ENCODE measurements at places on chromosomes 2 and 18.

- DNase-seq: peak; percentile 0
These were observed 98.2 kb upstream of the HNMT start for GRCh38 chr2:137865954-137866540.

GRCh38 chr2:226813148-226813701 lies 13.6 kb upstream of the IRS1 start:
- no peak for DNase-seq

GRCh38 chr2:109128048-109128615 lies 873 bp upstream of the SH3RF3 start:
- DNase-seq: peak; percentile 35

DNA sequence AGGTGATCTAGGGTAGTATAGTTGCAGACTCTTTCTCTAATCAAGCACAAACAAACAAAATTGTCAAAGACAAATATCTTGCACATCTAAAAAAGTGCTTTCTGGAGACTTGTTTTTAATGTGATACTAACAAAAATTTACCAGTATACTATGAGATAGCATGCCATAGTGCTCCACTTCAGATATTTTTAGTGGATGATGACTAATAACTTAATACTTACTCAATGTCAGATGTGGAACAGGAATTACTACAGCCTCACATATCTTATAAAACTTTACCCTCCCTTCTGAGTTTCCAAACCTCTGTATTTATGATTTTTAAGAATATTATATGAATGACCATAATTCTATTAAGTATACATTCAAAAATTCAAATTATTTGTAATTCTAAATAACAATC lies 1162.0 kb upstream of the SLC39A10 start:
- no peak for DNase-seq

- no peak for DNase-seq
These were observed 28.1 kb downstream of the CCDC68 start for GRCh38 chr18:54931152-54931551.

DNA sequence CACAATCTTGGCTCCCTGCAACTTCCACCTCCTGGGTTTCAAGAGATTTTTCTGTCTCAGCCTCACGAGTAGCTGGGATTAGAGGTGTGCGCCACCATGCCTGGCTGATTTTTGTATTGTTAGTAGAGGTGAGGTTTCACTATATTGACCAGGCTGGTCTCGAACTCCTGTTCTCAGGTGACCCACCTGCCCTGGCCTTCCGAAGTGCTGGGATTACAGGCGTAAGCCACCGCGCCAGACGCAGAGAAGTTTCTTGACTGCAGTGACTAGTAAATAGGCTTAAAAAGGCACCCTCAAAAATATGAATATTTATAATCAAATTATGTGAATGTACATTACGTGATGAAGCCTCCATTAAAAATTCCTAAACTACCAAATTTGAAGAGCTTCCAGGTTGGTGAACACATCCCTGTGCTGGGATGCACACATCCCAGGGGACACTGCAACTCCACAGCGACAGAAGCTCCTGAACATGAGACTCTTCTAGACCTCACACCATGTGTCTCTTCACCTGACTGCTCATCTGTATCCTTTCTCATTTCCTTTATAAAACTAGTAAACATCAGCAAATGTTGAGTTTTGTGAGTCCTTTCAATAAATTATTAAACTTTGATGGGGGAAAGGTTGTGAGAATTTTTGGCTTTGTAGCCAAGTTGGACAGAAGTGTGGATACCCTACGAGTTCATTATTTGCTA lies 203.3 kb upstream of the SPOPL start:
- no peak for DNase-seq

DNA sequence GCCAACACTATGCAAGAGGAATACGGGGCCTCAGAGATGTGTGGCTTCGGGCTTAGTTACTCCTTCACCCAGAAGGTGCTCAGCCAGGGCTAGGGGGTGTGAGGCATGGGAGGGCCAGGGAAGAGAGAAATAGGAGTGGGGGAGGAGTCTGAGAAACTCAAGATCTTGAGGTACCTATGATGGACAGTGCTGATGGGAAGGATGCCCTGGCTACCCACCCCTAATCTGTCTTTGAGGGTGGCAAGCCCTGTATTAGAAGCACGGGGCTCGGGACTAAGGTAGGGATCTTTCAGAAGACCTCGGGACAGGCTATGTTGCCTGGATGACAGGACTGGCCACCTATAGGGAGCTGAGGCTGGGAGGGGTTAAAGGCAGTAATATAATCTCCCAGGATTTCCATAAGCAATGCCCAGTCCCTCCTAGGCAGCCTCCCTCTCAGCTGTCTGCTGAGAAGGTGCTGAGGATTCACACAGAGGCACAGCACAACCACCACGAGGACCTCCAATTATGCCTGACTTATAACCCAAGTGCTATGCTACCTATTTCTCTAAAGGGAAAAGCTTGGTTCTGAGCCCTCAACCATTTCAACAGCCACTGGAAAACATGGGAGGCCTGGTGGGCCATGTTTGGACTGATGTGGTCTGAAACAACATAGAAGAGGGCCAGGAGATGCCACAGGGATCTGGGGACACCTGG lies 23.3 kb downstream of the MTHFD2 start:
- no peak for DNase-seq

DNA sequence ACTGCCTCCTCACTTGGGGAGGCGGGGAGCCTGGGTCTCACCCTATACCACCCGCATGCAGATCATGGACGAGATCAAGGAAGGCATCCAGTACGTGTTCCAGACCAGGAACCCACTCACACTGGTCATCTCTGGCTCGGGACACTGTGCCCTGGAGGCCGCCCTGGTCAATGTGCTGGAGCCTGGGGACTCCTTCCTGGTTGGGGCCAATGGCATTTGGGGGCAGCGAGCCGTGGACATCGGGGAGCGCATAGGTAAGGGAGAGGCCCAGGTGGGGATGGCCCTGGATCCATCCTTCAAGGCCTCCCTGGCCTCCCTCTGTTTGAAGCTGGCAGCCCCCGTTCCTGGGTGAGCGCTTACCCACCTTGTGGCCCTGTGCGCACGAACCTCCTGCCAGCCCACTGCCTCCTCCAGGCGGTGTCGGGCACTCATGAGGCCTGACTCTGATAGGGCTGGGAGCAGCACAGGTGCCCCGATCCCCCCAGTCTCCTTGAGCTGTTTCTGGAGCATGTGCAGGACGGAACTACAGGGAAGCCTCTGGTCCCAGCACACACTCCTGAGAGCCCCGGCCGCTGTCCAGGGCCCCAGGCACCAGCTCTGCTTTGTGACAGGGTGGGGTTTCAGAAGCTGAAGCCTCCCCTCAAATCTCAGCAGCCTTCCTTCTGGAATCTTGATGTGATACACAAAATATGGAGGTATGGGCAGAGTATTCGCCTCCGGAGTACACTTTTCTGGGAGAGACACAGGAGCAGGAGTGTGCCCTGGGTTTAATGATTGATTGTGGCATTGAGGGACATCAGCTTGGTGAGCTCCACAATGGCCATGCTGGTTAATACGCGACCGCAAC lies 708 bp downstream of the AGXT start:
- DNase-seq: no peak

- DNase-seq: no peak
These were observed 27.8 kb upstream of the MAP4K3 start for GRCh38 chr2:39464864-39465263.

GRCh38 chr2:19028587-19029375 lies 329.6 kb downstream of the OSR1 start:
- DNase-seq: no peak

DNA sequence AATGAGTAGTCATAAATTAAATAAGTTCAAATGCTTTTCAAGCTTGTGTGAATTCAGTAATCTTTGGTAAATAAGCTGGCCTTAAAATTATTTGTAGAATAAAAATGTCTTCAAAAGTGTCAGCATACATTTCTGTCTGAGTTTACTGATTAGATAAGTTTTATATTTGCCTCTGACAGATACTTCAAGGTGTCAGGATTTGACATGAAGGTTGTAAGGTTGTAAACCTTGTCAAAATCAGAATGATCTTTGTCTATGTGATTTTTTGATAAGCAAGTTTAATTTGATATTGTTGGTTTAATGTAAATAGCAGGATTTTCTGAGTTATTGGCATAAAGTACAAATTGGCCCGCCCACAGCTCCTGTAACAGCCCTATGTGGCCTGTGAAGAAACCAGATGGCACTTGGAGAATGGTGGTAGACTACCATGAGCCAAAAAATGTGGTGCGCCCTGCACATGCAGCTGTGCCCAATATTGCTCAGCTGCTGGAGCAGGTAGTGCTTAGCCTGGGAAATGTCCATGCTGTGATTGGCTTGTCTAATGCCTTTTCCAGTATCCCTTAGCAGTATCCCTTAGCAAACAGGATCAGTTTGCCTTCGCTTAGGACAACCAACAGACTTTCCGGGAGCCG lies 188.0 kb upstream of the SPHKAP start:
- DNase-seq: no peak

Measured in activated T-helper 1 cell treated with Interleukin-2 at 50 U/mL for 16 hours (primary cell).